Activated CD8-positive, alpha-beta memory T cell treated with anti-CD3 and anti-CD28 coated beads, Interleukin-2, amount 50 U/mL, for 4 hours (primary cell): ENCODE measurements at places on chromosomes 5 and 9.

DNA sequence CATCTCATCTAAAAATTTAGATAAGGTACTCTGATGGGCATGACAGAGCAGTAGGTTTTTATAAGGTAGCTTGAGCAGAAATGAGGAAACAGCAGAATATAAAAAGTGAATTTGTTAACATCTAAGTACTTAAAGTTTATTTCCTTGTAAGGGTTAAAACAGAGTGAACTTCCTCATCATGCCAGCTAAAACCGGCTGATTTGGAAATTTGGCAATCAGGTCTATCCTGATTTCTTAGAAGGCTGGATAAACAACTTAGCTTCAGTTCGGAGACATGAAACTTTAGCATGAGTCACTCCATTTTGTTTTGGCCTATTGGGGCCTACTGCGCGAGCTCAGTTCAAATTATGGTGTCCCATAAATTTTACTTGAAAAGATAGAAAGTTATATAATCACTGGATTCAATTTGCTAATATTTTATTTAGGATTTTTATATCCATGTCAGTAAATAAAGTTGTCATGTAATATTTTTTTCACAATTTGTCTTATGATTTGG lies 241.6 kb upstream of the RORB start:
- no peak for DNase-seq

DNA sequence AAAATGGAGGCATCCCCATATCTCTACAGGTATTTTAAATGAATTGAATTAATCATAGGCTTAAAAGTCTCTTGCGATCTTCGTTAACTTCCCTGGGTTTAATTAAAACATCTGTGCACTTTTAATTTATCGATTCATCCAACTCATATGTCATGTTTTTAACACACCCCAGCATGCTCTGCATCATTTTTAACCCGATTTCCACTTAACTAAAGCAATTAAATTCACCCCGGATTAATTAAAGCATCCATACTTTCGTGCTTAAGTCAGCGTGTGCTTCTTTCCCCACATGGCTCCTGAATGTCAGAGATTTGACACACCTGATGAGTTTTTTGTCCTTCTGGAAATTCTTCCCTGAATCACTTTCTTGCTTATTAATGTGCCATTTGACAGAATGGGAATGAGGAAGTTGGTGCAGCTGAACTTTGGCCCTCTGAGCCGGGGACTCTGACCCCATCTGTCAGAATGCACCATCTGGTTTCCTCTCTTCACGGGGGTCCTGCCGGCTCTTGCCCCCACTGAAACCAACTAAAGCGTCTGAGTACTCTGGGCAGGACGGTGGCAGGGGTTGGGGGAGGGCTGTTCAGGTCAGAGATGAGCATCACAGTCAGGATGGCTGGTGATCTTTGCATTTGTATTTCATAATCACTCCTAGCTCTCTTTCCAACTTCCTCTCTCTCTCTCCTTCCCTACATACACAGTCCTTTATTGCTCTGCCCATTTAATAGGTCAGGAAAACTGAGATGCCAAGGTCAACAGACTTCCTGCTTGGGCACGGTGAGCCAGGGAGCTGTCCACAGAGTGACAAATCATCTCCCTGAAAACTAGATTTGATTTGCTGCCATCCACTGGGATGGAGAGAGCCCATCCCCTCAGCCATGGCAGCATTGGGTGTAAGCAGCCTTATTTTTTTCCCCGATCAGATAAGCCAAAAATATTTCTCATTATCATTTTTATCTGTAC lies 180.3 kb upstream of the WWC1 start:
- no peak for DNase-seq

GRCh38 chr5:31283326-31283725 lies 89.8 kb downstream of the CDH6 start:
- no peak for DNase-seq

DNA sequence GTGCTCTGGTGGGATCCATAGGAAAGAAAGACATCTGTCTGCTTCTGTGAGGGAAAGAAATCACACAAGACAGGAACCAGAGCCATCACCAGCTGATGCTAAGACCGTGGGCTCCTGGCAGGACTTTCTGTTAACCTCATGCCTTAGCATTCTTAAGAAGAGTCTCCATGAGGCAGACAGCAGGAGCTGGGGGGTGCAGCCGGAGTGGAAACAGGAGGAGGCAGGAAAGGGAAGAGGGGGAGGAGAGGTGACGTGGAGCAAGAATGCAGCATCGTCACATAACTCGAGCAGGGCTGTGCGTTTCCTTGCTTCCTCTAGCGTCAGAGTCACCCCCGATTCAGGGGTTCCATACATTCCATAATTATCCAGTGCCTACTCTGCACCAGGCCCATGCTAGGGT lies 53.6 kb downstream of the ERGIC1 start:
- DNase-seq = no peak

DNA sequence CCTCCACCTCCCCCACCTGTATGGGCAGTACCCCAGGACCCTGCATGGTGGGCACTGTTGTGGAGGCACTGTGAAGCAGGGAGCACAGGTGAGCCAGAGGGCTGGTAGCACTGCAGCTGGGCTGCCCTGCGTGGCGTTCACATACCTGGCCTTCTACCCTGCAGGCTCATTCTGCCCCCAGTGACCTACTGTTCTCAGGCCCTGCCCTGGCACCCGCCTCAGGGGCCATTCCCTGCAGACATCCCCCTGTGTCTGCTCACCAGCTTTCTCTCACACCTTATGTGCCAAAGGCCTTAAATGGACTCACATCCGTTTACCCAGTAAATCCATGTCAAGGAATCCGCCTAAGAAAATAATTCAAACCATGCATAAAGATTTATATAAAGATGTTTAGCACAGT lies 196.5 kb downstream of the CRB2 start:
- no peak for DNase-seq

- DNase-seq = no peak
These were observed 137.5 kb downstream of the C5orf15 start for GRCh38 chr5:133830911-133831310.

- DNase-seq = no peak
These were observed 396.9 kb downstream of the ENC1 start for GRCh38 chr5:74243634-74244033.

- no peak for DNase-seq
These were observed 101.3 kb downstream of the NPR3 start for GRCh38 chr5:32812399-32812798.

DNA sequence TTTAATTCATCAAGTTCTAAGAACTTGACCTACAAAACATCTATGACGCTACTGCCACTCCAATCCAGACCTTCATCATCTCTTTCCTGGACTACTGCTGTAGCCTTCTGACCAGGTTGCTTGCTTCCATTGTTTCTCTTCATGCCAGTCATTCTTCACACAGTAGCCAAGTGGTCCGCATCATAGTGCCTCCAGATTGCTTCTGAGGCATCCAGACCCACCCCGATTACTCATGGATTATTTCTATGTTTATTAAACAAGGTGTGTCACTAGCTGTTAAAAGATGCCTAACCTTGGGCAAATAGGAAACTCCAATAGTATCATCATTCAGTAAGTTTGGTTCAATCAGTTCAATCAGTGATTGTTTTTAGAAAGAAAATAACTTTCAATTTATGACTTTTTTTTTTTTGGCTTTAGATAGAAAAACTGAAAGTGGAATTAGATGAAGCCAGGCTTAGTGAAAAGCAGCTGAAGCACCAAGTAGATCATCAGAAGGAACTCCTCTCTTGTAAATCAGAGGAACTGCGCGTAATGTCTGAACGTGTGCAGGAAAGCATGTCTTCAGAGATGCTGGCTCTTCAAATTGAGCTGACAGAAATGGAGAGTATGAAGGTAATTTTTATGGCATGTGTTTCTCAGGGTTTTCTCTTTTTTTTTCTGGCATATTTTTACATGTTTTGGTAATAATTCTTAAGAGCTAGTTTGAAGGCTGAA lies 9.5 kb downstream of the SPDL1 start:
- DNase-seq = no peak

DNA sequence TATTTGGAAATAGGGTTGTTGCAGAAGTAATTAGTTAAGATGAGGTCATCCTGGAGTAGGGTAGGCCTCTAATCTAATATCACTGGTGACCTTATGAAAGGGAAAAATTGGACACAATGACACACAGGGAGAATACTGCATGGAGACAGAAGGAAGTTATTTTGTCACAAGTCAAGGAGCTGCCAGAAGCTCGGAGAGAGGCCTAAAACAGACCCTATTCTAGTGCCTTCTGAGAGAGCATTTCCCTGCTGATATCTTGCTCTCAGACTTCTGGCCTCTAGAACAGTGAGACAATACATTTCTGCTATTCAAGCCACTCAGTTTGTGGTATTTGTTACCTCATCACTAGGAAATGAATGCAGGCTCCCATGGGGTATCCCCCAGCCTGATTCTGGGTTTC lies 332.9 kb downstream of the CSNK1G3 start:
- no peak for DNase-seq

DNA sequence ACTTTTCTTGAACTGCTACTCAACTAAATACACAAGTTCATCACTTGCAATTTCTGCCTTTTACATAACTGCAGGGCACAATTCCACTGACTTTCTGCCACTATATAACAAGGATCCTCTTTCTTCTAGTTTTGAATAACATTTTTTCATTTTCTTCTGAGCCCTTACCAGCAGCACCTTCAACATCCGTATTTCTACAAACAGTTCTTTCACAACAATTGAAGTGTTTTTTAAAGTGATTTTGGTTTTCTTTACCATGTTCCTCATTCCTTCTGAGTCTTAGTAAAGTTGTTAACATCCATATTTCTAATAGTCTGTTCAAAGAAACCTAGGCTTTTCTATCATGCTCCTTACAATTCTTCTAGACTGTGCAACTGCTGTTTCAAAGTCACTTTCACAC lies 127.2 kb upstream of the PITX1 start:
- no peak for DNase-seq

DNA sequence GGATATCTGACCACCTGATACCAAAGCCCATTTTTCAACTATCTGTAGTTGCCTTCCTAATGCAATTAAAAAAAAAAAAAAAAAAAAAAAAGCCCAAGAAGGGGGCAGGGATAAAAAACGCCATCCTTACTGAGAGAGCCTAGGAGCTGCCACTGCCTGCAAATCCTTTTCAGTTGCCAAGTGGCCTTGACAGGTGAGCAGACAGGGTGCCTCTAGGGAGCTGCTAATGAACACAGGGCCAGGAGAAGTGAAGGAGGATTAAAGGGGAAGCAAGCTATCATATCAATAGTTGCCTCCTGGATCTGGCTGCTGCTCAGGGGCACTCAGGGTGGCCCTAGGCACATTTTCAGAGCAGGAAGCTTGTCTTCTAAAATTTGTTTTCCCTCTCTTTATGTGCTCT lies 547.4 kb downstream of the TLE1 start:
- DNase-seq = no peak

DNA sequence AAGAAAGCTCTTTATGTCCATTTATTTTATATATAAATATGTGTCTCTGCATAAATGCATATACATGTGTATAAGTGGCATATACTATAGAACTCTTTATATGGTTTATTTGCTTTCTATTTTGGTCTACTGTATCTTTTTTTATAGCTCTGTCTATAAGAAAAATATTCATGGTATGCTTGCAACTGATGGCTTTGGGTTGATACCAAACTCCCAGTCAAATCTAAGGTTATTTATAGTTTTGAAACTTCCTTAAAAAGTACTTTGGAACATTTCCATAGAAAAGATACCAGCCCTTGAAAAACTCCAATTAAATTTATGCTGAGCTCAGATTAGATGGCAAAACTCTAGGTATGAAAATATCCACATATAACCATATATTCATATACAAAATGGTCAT lies 120.0 kb upstream of the KLF9 start:
- DNase-seq = no peak

GRCh38 chr5:93603793-93604643 lies 21.0 kb downstream of the NR2F1 start:
- no peak for DNase-seq

GRCh38 chr9:107087222-107087621 lies 195.9 kb upstream of the RAD23B start:
- no peak for DNase-seq

DNA sequence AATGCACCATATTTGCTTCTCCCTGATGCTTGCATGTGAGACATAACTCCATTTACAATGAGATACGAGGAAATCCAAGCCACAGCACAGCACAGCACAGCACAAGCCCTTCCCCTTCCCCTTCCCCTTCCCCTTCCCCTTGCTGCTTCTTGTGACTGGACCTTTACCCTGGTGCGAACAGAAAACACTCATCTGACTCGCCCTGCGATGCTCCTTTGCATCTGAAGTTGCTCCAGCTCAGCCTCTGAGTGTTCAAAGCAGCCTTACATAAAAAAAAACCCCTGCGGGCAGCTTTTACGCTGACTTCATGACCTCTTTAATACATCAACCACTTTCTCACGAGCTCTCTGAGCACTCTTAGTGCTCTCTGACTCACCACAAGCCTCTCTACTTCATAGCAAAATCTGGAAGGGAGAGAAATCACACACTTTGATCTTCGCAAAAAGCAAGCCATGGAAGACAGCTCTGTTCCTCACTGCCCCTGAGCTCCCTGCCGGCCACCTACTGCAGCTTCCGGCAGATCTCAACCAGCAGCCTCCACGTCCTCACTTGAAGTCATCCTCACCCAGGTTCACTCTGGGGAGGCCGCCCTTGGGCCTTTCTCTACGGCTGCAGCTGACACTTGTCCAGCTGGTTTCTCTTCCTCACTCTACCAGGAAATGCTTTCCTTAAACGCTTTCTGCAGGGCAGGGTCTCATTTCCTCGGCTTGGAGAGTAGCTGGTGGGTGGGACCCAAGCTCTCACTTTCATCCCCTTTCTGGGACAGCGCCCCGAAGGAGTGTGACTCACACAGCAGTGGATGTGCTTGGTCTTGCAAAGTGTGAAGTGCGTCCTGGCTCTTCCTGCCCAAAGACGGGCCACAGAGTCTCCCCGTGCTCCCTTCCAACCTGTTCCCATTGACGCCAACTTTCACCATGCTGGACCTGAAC lies 5.3 kb downstream of the SLC34A1 start:
- DNase-seq = peak; percentile 47

DNA sequence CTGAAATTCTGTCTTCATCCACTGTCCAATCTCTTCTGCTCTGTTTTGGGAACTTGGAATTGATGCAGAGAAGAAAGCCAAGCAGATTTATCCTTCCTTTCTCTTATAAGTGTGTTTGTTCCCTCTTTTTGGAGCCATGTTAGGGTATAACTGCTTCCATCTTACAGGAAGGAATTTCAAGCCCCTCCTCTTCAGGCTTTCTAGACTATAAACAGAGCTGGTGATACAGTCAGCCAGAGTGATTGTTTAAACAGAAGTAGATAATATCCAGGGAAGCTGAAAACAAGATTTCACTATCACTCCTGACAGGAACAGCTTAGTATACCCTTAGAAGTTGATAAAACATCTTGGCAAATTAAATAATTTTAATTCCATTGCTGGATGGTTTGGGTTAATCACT lies 102.1 kb upstream of the DMRT1 start:
- no peak for DNase-seq

DNA sequence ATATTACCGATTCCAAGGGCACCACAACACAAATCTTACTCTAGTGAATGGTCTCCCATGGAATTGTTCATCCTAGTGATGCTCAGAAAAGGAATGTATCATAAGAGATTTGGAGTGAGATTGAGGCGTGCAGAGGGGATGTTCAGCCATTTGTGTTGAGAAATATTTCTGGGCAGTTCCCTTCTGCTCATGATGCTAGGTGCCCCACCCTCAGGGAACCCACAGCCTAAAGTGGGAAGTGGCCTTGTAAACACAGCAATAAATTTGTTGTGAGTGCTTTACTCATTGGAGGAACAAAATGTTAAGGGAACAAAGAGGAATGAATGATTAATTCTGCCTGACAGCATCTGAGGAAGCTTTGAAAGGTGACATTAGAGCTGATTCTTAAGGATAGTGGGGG lies 129.9 kb downstream of the TLE4 start:
- DNase-seq = no peak

GRCh38 chr9:79489261-79490000 lies 82.3 kb upstream of the TLE4 start:
- DNase-seq = no peak

- DNase-seq = no peak
These were observed 137.0 kb downstream of the PDE4D start for GRCh38 chr5:59756373-59757035.
